ENCODE measurements at places on chromosomes 2 and 18.

GRCh38 chr2:239223310-239224198, 177.3 kb downstream of the HDAC4 start:
- DNase-seq: no peak

DNA sequence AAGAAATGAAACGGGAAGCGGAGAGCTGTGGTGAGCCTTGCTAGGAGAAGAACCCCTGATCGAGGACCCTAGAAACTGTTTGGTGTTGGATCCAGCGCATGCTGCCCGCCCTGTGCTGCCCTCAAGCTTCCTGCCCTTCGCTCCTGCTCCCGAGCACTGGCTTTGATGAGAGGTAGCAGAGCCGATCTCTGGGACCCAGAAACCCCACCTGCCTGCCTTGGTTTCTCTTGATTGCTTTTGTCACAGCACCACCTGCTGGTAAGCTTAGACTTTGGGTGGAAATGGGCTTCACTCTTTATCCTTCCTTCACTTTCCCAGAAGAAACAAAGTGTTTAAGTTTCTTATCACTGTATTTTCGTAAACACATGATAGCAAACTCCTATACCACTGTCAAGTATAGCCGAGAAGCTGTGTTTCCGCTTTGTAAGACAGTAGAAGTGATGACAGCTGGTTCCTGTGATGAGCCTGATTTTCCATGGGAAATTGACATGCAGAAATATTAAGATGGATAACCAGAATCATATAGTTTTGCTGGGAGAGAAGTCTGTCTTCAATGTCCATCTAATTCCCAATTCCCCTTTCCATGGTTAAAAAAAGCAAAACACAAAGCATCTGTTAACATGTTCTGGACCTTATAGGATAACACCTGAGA, 267.4 kb downstream of the PHLPP1 start:
- peak; percentile 55 for DNase-seq

DNA sequence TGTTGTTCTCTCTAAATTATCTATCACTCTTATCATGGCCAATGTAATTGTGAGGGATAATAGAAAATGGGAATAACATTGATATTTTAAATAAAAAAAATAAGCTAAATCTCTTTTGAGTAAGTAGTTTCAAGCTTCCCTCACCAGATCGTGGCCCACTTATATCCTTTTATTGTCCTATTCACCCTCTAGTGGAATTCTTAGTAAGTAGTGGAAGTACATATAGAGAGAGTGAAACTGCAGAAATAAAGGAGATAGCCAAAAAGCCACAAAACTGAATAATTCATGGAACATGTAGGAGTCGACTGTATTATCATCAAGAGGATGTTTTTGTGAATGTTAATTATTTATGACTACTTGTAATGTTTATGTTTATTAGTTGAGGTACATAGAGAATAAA, 66.1 kb upstream of the DTNA start:
- no peak for DNase-seq

GRCh38 chr2:73935641-73936040, 9.0 kb downstream of the DGUOK start:
- no peak for DNase-seq

DNA sequence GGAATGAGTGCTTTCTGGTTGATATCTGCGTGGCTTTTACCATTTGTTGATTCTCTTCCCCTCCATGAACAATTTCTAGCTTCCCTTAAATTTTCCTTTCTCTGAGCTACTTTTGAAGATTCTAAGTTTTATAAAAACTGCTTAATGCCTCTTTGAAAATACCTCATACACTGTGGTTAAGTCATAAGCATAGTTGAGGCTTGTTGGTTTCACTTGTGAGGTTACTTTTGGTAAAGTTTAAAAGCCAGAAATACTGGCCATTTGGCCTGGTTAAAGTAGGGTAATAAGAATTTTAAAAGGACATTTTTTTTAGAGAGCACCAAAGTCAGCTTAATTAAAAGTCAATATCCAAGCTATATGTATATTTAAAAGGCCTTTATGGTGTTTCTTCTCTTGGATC, 21.3 kb upstream of the CAPN13 start:
- DNase-seq: no peak

DNA sequence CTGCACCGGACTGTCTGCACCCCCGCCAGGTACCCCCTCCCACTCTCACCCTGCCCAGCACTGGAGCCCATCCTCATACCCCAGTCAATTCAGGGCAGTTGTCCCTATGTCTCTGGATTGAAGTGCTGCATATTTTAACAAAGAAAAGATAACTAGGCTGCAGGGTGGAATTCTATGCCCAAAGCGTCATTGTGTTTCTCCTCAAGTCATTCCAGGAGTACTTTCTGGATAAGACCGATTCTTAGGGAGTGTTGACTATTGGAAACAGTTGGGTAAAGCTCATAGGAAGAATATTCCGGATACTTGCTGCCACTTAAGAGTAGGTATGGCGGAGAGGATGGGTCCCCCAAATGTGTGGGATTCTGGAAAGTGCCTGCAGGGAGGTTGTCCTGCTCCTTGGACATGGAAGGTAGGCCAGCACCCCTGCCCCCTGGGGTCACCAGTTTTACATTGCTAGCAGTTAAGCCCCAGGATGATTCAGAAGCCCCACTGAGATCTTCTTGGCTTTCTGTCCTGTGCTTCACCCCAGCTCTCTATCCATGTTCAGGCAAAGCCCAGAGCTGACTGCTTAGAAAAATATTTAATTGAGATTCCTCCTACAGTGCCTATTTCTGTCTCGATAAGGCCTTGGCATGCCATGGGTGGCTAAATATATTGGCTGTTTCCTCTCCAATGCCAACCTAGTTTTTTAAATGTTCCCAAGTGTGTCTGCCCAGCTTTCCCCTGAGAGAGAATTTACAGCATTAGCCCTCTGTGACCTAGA, 48.2 kb downstream of the RPL37A start:
- DNase-seq: no peak

Measured in mesothelial cell of epicardium (in vitro differentiated cells).